ENCODE measurements at places on chromosomes 12 and 14.

DNA sequence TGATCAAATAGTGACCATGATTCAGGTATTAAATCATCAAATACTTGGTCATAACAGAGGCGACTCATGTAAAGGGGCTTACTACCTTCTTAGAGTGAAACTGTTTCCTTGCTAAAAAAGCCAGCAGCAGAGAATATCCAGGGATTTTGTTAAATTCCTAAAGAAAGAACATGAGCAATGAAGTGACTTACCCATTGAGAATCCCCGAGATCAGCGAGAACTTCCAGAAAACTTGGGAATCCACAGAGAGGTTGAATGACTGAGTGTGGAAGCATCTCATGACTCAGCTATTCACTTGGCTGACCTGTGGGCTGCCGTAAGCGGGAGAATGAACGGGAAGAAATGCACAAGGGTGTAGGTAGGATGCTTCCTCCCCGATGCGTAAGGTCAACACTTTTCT, 85.3 kb upstream of the KCNA1 start:
- no peak for DNase-seq

DNA sequence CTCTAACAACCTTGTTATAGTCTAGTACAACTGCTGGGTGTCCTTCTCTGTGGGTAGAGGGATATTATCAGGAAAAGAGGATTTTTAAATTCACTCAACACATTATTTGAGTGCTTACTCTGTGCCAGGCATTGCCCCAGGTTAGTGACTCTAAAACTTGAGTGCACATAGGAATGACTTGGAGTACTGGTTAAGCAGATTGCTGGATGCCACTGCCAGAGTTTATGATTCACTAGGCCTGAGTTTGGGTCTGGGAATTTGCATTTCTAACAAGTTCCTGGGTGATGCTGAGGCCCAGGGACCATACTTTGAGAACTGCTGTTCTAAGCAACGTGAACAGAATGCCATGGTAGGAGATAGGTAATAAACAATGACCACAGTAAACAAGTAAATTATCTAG, 96.6 kb downstream of the CFAP54 start:
- no peak for DNase-seq

- no peak for DNase-seq
Observed at GRCh38 chr12:29707846-29708245, 75.9 kb downstream of the TMTC1 start.

DNA sequence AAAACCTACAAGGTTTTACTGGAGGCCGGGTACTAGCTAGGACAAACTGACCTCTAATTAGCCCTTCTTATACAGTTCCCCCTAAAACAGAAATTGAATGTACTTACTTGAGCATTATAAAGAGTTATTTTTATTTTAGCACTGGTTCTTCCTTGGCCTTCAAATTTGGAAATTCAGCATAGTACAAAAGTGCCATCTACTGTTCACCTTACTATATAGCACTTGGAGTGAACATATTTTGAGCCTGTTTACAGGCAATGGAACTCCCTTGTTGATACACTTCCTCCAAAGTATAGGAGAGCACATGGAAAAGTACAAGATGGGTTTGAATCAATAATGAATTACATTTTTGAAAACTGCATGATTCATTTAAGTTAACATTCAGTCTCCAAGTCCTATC, 3.9 kb upstream of the POC1B start:
- no peak for DNase-seq

GRCh38 chr12:106113824-106114446, 24.8 kb downstream of the NUAK1 start:
- DNase-seq: no peak

- DNase-seq: no peak
Observed at GRCh38 chr14:32865827-32866376, 72.8 kb upstream of the NPAS3 start.

- no peak for DNase-seq
Observed at GRCh38 chr12:71509705-71510104, 70.1 kb downstream of the LGR5 start.

- DNase-seq: no peak
Observed at GRCh38 chr12:87311206-87311605, 718.0 kb downstream of the C12orf50 start.

GRCh38 chr12:38875586-38876228, 29.7 kb downstream of the CPNE8 start:
- DNase-seq: no peak
